ENCODE measurements at places on chromosomes 7 and 10. TPM values are rescaled to one million over a fixed set of nuclear protein-coding genes. Genes with fewer than 3 reads are reported as not detected.

GRCh38 chr7:33950047-33950714 is 44.8 kb downstream of the BMPER start:
- DNase-seq: no peak
- no peaks in the 10 kb centered on the region for H3K4me1 ChIP-seq
- no peak overlapping the region for H3K27ac ChIP-seq
- no peaks in the 10 kb centered on the region for H3K36me3 ChIP-seq
- no peak overlapping the region for H3K4me3 ChIP-seq

DNA sequence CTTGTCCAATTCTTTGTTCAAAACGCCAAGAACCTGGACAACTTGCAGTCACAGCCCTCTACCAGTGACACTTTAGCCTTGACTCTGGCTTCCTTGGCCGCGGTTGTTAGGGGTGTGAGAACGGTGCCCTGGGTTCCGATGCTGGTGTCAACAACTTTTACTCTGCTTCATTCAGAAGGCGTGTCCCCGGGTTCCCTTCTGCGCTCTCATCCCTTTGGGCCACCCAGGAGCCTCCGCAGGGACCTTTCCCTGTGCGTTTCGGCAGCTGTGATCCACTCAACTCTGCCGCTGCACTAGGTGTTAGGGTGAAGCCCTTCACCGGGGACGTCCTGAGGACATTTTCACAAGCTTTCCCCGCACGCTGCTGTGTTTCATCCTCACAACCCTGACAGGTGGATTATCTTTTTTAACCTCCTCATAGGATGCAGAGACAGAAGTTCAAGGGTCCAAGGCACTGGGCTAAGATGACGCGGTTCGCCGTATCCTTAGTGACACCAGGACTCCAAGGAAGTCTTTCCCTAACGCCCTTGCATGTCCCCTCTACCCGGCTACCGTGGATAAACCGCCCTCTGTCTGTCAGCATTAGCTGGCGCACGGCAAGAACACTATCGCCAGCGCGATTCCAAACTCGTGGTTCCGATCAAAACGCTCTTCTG is 133.5 kb upstream of the SHH start:
- H3K36me3 ChIP-seq: no peaks in the 10 kb centered on the region
- no peak for DNase-seq
- H3K4me1 ChIP-seq: no peaks in the 10 kb centered on the region
- no peak overlapping the region for H3K27ac ChIP-seq
- H3K27me3 ChIP-seq: no peaks in the 10 kb centered on the region

LRCH4 gene
- 8.2 TPM for total RNA-seq

ZCCHC24 gene
- total RNA-seq: 7.8 TPM

MKX gene
- 2.0 TPM for total RNA-seq

Measured in liver (tissue), 10 donors.